ENCODE measurements at places on chromosomes 5 and 9. TPM values are rescaled to one million over a fixed set of nuclear protein-coding genes. Genes with fewer than 3 reads are reported as not detected.

DNA sequence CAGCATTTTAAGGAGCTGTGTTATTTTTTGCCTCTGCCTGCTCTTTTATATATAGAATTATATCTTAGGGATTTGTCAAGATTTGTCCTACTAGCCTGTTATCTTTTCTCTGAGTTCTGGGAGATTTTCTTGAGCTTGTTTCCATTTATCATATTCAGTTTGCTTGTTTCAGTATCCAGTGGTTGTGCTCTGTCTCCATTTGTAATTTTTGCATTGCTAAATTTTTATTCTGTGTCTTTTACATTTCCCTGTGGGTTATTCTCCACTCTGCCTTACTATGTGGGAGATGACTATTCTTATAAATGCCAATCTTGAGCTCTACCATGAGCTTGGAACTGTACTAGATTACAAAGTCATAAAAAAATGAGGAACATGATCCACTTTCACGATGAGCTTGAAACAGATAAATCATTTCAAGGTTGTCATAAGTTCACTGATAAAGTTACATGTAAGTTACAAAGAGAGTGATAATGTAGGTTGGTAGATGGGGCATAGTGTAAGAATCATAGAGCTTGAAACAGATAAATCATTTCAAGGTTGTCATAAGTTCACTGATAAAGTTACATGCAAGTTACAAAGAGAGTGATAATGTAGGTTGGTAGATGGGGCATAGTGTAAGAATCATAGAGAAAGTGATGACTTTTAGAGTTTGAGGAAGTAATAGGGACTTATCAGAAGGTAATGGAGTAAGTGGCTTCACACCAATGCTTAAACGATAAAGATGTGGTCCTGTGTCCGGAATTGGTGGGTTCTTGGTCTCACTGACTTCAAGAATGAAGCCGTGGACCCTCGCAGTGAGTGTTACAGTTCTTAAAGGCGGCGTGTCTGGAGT lies 287.3 kb downstream of the ADGRV1 start:
- DNase-seq: no peak

GPR150 gene
- not detected for total RNA-seq

GRCh38 chr5:89301321-89302025 lies 418.5 kb upstream of the MEF2C start:
- DNase-seq: no peak

GRCh38 chr9:132472199-132472598 lies 62.2 kb downstream of the CFAP77 start:
- no peak for DNase-seq

HAVCR2 gene
- total RNA-seq: 7.0 TPM

- no peak for DNase-seq
Measured at GRCh38 chr9:134325096-134325812, 1.0 kb upstream of the RXRA start.

DNA sequence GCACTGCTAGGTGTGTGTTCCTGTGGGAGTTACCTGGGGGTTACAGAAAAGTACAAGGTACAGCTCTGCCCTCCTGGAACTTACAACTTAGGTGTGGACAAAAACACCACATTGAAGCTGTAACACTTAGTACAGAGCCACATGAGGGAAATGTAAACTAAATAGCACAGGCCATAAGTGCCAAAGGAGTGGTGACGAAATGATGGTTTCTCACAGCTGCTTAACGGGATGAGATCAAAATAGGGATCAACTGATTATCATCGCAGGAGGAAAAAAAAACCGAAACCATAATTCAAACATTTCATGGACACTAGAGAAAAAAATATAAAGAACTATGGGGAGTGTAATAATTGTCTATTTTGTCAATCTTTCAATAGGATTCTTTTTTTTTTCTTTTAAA lies 5.9 kb downstream of the LIX1 start:
- DNase-seq: no peak

IGFBPL1 gene
- total RNA-seq: 67.1 TPM

GFRA3 gene
- 0.16 TPM for total RNA-seq

DNA sequence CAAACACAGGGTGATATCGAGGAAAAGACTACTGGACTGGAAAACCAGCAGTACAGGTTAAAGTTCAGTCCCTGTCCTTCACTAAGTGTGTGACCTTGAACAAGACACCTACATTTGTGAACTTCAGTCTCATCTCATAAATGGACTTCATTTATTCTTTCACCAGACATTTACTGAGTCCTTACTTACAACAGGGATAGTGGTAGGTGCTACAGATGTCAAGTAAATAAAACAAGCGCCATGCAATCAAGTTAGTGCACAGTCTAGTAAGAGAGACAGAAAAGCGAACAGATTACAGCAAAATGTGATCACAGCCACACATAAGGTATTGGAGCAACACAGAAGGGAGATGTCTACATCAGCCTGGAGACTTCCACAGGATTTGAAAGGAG lies 413.2 kb downstream of the ACTL7B start:
- DNase-seq: no peak

GRCh38 chr5:15585841-15586591 lies 86.0 kb downstream of the FBXL7 start:
- DNase-seq: no peak

DNA sequence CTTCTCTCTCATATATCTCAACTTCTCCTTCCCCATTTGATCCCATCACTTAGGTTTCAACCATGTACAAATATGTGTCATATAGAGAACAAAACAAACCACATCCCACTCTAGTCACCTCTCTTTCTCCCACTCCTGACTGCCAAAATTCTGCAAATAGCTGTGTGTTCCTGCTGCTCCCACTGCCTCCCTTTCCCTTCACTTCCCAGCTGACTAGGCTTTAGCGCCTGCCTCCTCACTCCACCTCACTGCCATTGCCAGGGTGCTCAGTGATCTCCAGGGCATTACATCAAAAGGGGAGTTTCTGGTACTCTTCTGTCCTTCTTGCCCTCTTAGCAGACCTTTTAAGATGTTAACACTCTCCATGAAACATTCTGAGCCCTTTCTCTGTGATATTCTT lies 675.4 kb upstream of the DMAC1 start:
- DNase-seq: no peak

C9orf50 gene
- total RNA-seq: not detected

GRCh38 chr5:143782588-143783386 lies 29.2 kb upstream of the HMHB1 start:
- no peak for DNase-seq

SPATA31D4 gene
- not detected for total RNA-seq

DNA sequence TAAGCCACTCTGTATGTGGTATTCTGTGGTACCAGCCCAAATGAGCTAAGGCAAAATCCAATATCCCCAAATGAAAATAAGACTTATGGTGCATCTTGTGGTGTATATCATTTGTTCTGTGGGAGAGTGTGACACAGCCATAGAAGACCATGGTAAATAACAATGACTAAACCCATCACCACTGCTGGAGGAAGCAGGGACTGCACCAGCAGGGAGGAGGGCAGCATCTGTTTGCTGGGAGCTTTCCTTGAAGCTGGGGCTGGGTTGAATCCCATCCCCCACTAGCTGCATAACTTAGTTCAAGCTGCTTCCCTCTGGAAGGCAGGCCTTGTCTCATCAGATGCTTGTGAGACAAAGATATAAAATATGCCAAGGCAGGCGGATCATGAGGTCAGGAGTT lies 14.2 kb downstream of the GADD45G start:
- no peak for DNase-seq

Data from occipital lobe (tissue), 3 donors.